ENCODE measurements at places on chromosomes 11 and 22. TPM values are rescaled to one million over a fixed set of nuclear protein-coding genes. Genes with fewer than 3 reads are reported as not detected.

LRRC4C gene
- not detected for total RNA-seq

BEST1 gene
- not detected for total RNA-seq

OR6T1 gene
- not detected for total RNA-seq

FAT3 gene
- 0.14 TPM for total RNA-seq

ZDHHC24 gene
- 7.3 TPM for total RNA-seq

USP2 gene
- total RNA-seq = 0.19 TPM

ELFN2 gene
- 0.33 TPM for total RNA-seq

NXPE2 gene
- total RNA-seq = not detected

MPEG1 gene
- total RNA-seq = 0.18 TPM

ZBTB16 gene
- 4.4 TPM for total RNA-seq
